Myocyte (in vitro differentiated cells): ENCODE measurements at places on chromosomes 7 and 10. TPM values are rescaled to one million over a fixed set of nuclear protein-coding genes. Genes with fewer than 3 reads are reported as not detected.

DNA sequence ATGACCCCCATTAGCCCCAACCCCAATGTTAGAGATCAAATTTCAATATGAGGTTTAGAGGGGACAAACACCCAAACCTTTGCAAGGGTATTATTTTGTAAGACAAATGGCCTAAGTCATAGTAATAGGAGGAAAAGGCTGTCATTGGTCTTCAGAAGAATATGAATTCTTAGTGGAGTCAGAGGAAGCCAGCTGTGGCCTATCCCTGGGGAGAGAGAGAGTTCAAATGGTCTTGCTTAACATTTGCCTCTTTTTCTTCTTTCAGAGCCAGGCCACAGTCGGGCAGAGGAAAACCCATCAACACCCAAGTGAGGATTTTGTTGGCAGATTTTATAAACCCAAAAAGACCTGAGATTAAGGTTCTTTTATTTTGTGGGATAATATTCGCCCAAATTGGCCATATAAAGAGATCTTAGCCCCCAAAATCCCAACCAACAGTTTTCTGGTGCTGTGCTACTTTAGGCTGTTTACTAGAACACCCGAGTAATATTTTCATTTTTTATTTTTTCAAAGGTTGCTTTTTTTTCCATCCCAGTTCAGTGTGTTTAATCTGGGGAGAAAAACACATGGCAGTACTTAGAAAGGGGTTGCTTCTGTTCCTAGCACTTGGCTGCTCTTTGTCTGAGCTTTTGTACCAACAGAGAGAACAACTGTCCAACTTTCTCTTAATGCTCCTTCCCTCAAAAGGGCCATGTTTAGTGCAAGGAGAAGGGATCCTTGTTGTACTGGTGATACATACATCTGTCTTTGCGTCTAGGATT lies 26.8 kb upstream of the ARMC3 start:
- DNase-seq: peak; percentile 31

- DNase-seq: peak; percentile 1
Measured at GRCh38 chr10:132685101-132685891, 100.7 kb downstream of the NKX6-2 start.

CPA5 gene
- total RNA-seq: 0.16 and 0.21 TPM in 2 replicates

- no peak for DNase-seq
Measured at GRCh38 chr10:29771376-29771775, 136.6 kb upstream of the SVIL start.

DNA sequence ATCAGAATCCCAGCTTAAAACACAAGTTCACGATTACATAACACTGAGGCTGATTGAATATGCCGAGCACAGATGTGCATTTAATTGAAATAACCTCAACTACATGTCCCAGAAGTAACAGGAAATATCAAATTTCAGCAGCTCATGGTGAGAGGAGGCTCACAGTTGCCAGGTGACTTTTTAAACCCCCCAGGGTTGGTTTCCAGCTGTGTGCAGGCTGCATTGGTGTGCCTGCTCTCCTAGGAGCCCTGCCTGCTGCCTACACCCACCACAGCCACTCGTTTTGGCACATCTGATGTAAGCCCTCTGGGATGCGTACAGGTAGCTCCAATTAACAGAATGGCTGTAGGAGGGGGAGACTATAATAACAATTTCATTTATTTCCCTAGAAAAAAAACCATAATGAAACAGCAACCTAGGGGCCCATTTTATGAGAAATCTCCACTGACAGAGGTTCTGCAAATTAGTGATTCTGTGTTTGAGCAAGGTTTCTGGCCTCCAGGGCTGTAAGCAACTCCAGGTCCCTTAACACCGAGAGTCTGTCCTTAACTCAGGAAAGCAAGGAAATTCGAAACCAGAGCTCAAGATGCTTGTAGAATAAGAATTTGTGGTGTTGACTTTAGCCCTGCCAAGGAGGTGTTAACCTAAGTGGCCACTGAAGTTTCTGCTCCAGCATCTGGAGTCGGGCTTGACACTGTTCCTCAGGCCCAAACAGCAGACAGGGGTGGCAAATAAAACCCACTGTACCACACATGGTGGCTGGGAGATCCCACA lies 161.9 kb downstream of the BMPER start:
- DNase-seq: peak; percentile 21

PSD gene
- 0.10 and 0.32 TPM in 2 replicates for total RNA-seq

GRCh38 chr7:96320442-96320841 lies 1.5 kb downstream of the SLC25A13 start:
- no peak for DNase-seq

GRCh38 chr7:15543256-15543655 lies 18.6 kb downstream of the AGMO start:
- no peak for DNase-seq

DNA sequence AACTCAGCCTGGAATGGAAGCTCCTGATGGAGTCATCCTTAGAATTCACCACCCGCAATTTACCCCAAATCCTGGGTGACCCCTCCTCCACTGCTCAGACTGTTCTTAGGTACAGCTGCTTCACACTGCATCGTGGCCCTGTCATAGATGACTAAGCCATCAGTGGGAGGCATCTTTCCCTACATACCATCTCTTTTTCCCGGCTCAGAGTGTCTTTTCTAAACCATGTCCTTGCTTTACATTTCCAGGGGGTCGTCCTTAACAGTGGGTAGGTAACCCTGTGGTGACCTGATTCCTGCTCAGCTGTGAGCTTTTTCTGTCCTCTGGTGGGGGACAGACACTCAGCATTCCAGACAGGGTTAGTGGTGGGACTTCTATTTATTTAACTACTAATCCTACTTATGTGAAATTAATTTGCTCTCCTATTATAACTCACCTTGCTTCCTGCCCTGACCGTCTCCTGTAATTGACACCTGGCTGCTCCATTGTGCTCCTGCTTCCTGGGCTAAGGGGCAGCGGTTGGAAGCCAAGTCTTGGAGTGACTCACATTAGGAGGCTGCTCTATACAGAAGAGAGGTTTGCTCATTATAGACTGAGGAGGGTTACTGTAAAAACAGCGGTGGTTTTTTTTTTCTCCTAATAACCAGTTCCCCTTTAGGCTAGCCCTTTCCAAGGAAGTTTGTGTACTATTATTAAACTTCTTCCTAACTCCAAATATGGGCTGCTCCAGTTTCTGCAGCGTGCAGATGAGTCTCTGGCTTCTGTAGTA lies 40.6 kb downstream of the PYROXD2 start:
- peak; percentile 56 for DNase-seq

ZNF37A gene
- total RNA-seq: 9.4 and 10.0 TPM in 2 replicates

CALHM2 gene
- total RNA-seq: 19.8 and 24.8 TPM in 2 replicates

GIMAP7 gene
- not detected in 2 replicates for total RNA-seq
